HTR-8/SVneo (cell line): ENCODE measurements at places on chromosomes 3 and 15.
A peak's percentile ranks its signal among the peaks of the same experiment; 100 is the strongest.

- DNase-seq, result no peak
Observed at GRCh38 chr3:54126551-54126950, 4.2 kb downstream of the CACNA2D3 start.

DNA sequence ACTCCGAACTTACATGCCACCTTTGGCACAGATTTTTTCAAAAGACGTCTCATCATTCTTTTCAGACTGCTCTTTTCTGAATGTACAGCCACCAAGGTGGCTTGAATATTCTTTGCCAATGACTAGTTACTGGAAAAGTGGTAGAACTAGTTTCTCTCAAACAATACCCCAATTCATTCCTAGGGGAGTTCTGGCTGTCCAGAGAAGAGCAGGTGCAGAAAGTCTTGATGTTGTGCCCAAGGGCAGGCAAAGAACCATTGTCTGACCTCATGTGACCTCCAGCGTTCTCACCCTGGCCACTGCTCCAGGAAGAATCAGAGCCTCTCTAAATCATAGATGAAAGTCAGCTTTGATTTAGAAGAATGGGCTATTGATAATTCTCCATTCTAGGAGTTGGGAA is 5.5 kb downstream of the LMOD3 start:
- DNase-seq, result no peak

DNA sequence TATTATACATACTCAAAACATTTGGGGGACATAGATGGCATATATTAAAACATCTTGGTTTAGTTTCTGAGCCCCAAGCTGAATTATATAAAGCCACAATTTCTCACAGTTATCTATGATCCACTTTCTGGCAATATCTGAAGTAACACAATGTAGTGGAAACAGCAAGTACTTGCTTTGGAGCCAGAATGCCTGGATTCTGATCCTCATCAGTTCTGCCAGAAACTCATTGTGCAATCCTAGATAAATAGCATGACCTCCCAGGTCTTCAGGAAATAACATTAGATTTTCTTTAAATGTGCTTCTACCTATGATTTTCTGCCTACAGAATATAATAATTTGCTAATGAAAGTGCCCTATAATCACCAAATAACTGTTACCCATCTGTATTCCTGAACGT is 544.9 kb downstream of the NAALADL2 start:
- DNase-seq, result no peak

DNA sequence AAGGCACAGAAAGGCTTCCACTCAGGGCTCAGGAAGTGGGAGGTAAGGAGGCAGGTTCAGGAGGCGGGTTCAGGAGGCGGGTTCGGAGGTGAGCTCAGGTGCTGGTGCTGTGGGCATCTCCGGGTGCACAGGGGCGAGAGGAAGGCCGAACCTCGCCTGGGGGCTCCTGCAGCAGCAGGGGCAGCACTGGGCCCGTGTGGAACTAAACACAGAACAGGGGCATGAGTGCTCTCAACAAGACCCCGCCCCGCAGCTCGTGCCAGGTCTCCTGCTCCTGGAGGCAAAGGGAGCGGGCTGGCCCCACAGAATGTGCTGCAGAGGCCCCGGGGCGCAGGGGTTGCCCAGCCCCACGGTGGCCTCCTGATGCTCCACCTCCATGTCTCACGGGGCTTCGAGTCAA is 13.7 kb downstream of the ZDHHC19 start:
- DNase-seq, result no peak

DNA sequence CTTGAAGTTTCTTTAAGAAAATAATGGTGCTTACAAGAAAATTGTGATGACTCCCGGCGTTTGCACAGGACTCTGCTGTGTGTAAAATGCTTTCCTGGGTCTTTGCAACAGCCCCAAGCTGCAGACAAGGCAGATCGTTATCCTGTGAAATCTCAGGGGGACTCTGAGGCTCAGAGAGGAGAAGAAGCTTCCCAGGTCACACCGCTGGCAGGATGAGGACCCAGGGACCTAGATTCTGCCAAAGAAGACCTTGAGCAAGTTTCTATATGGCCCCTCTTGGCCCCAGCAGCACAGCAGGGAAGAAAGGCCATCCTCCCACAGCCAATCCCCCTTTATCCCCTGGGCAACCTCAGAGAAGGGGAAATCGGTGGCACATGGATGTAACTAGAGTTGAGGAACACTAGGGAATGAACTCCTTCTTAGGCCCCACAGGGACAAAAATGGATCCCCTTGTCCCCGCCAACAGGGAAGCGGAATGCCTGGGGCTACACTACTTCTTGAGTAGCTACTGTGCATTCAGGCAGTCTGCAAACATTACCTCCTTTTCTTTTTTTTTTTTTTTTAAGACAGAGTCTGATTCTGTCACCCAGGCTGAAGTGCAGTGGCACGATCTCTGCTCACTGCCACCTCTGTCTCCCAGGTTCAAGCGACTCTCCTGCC is 72.8 kb downstream of the CPN2 start:
- no peak for DNase-seq

GRCh38 chr3:24237971-24238706 is 256.5 kb downstream of the THRB start:
- DNase-seq, result peak; percentile 76

DNA sequence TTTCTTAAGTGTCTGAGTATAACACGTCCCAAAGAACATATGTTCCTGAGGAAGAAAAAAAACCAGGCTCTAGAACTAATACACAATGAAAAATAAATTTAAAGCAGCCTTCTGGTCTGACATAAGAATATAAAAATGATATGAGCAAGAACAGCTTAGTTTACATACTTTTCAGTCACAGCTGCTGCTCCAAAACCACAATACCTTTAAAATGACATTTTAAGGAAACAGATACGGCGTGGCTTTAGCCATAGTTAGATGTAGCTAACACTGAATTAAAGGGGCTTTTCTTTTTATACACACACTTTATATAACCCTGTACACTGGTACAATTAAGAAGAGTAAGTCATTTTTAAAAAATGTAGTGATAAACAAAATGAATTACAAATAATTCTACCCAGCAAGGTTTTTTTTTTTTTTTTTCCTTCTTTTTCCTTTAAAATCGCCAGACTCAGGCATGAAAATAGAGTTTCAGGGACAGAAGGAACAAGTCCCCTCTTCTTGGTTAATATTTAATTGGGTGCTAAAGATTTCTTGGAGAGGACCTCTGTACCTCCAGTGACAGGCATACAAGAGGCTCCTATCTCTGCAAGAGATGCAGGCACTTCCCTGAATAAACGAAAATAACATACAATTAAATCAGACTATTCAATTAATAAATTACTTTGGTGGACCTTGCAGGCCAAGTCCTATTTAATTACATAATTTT is 265.6 kb downstream of the FOXP1 start:
- DNase-seq, result no peak

- no peak for DNase-seq
Observed at GRCh38 chr3:61343543-61343942, 92.3 kb upstream of the FHIT start.

GRCh38 chr3:16337856-16338540 is 73.0 kb downstream of the OXNAD1 start:
- DNase-seq, result no peak

DNA sequence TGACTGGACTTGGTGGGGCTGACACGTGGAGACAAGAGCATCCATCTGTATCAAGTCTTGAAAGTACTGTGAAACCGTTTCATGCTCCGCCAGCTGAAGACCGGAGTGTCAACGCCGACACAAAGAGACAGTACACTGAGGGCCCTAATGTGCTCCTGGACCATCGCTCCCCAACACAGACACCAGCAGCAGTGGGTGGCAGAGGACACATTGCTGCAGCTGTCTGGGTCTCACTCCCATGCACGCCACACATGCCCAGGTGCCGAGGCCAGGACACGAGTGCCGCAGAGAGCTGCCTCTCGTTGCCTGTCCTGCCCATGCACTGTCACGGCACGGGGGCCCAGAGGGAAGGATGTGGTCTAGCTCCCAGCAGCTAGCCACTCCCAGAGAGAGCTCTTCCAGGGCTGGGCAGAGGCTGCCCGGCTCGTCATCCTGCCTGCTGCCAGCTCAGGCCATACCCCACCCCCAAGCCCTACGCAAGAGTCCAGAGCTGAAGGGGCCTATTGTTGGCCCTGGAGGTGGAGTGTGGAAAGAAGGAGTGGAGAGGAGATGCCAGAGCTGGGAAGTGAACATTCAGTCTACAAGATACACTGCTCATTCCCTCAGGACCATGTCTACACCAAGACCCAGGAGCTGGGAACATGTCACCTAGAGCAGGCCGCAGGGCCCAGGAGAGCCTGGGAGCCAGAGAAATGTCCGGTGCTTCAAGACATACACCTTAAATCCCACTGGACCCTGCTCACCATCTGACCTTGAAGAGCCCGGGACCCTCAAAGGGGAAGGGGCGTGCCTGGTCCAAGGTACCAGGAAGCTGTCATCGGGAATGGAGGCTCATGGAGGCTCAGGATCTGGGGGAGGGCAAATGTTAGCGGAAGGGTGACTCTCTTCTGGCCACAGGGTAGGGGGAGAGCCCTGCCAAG is 7.7 kb downstream of the TNK2 start:
- no peak for DNase-seq

DNA sequence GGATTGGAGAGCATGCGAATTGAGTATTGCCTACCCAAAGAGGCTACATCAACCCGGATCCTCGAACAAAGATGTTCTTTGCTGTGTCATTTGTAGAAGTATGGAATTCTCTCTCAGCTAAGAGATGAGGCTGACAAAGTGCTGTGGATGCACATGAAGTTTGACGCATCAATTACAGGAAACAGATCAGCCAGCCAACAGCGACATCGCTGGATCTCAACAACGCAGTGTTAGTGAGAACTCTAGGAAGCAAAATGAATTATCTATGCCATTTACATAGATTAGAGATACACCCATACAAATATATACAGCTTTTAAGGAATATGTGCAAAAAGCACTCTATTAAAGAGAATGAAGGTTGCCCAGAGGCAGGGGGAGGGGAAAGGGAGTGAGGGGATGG is 160.6 kb upstream of the RGMA start:
- no peak for DNase-seq
